Thoracic aorta (tissue), 2 donors: ENCODE measurements at places on chromosomes 3 and 15.
A peak's percentile ranks its signal among the peaks of the same experiment; 100 is the strongest.

DNA sequence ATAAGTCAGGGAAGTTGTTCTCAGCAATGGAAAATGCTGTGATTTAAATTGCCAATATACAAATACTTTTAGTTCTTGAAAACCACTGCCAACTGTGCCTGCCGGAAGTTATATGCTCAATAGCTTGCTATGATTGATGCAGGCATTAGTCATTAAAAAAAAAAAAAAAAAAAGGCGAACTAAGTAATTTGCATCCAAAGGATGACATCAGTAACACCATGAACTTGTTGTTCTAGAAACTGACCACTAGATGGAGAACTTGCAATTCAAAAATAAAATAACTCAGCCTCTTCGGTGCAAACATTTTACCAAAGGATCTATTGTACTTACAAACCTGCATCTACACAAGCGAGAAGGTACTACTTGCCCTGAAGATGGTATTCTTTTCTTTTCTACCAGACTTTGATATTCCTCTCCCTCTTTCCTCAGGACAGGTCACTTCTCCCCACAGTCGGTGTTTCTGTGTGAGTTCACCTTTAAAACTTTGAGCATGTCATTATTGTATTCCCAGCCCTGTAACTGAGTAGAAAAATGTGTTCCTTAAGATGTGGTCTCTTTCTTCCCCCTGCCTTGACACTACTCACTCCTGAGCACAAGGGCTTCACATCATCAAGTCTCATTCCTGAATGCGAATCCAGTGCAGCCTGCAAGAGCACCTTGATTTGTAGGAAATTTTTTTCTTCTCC, 115.0 kb upstream of the VEPH1 start:
- H3K27me3 ChIP-seq, result no peaks in the 10 kb centered on the region
- no peak for DNase-seq
- H3K4me1 ChIP-seq, result no peaks in the 10 kb centered on the region
- H3K27ac ChIP-seq, result no peak overlapping the region

DNA sequence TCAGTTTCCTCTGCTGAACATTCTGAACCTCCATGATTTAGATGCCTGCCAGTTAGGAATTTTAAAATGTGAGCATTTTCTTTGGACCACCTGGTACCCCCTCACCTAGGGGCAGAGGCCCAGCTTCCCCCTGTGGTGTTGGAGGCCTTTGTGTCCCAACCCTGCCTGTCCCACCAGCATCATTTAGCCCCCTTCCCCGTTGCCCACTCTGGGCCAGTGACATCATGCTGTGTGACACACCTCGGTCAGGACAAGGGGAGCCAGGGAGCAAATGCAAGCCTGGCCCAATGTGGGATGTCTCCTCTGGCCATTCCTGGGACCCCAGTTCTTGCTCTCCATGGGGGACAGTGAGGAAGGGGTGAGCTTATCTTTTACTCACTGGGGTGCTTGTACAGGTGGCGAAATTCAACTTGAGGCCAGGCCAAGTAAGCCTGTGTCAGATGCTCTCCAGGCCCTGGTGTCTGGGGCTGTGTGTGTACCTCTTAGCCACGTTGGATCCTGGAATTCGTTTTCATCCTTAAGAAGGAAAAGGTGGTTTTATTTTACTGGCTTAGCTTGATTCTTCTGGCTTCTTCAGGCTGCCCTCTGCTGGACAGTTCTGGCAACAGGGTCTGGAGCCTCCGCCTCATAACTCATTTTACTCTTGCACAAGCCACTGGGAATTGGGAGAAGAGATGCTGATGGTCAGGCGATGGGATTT, 49.7 kb upstream of the MYZAP start:
- peaks cover 17% of the 10 kb centered on the region for H3K4me1 ChIP-seq
- peak; percentile 32 for DNase-seq
- H3K36me3 ChIP-seq, result peaks cover 12% of the 10 kb centered on the region
- no peak overlapping the region for H3K4me3 ChIP-seq
- no peak overlapping the region for H3K27ac ChIP-seq

DNA sequence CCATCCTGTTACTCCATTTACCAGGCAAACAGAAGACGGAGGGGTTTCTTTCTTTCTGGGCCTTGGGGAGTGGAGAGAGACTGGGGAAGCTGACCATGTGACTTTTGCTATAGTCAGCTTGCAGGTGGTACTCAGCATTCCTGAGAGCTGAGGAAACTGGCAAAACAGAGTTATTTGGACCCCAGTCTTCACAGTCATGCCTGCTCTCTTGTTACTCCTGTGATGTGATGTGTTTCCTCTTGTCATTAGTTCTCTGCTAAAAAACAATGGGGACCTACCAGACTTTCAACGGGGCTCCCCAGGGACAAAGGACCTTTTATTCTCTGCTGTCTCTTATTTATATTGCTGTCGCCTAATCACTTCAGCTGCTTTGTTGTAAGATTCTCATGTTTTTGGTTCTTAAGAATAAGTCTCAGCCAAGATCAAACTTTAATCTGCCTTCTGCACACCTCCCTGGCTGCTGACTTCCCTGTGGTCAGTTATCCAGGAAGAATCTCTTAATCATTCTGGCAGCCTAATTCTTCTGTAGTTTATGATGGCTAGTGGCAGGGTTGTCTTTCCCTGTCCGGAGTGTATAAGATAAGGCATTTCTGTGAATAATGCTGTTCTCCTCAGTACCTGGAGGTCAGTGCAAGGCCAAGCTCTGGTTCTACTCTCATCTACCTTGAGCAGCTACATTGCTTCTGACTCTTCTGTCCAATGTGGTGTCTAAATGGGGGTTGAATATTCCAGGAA, 8.8 kb downstream of the STARD9 start:
- H3K27me3 ChIP-seq, result no peaks in the 10 kb centered on the region
- H3K4me1 ChIP-seq, result peaks cover 27% of the 10 kb centered on the region
- peak overlapping the region; percentile 82 for H3K27ac ChIP-seq
- DNase-seq, result no peak
- no peaks in the 10 kb centered on the region for H3K36me3 ChIP-seq
- H3K4me3 ChIP-seq, result peak overlapping the region; percentile 67

DNA sequence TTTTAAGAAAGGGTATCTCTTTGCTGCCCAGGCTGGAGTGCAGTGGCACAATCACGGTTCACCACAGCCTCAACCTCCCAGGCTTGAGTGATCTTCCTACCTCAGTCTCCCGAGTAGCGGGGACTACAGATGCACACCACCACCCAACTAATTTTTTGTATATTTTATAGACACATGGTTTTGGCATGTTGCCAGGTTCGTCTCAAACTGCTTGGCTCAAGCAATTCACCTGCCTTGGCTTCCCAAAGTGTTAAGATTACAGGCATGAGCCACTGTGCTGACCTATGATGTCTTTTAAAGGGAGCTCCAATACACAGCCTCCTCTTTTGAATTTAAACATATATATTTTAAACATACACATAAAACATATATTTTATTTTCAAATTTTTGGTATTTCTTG, 60.9 kb downstream of the SLC9C1 start:
- no peaks in the 10 kb centered on the region for H3K36me3 ChIP-seq
- H3K4me1 ChIP-seq, result no peaks in the 10 kb centered on the region
- no peaks in the 10 kb centered on the region for H3K27me3 ChIP-seq

GRCh38 chr3:2623436-2623835, 486.7 kb downstream of the IL5RA start:
- no peak for DNase-seq
- H3K4me1 ChIP-seq, result no peaks in the 10 kb centered on the region
- H3K27me3 ChIP-seq, result no peaks in the 10 kb centered on the region
- H3K4me3 ChIP-seq, result no peak overlapping the region

DNA sequence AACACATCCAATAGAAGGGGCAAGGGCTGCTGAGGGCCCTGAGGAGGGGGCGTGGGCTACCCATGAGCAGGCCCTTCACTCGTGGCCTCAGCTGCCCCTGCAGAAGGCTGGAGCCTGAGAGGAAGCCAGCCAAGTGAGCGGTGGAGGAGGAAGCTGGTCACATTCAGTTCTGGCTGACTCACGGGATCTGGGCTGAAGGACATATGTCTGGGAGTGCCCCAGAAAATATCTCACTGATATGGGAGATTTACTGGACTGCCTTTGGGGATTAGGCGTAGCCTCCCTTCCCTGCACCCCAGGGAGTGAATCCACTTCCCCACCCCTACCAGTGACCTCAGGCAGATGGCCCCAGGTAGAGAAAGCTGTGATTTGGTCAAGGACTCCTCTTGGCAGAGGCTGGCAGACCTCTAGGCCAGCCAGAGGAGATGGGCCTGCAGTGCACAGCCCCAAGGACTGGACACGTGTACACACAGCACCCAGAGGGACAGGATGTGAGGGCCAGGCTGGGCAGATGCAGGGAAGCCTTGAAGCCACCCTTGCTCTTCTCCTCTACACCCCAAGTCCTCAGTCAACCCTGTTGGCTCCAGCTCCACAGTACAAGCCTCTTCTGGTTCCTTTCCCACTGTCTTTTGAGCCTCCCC, 14.2 kb upstream of the ANKDD1A start:
- H3K27me3 ChIP-seq, result no peaks in the 10 kb centered on the region
- H3K4me1 ChIP-seq, result peaks cover 25% of the 10 kb centered on the region
- H3K4me3 ChIP-seq, result no peak overlapping the region

DNA sequence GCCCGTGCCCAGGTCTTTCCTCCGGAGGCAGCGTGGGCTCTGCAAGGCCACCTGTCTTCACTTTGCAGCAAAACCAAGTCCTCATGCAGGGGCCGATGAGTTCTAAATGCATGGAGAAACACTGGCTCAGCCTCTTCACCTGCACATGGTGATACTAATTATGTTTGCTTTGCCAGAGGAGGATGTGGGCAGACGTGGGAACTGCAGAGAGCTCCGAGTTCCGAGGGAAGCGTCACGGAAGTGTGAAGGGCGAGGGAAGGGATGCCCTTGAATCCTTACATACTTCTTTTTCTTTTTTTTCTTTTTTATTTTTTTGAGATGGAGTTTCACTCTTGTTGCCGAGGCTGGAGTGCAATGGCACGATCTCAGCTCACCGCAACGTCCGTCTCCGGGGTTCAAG, 74.8 kb downstream of the GABRG3 start:
- no peak overlapping the region for H3K27ac ChIP-seq
- no peak overlapping the region for H3K4me3 ChIP-seq
- no peaks in the 10 kb centered on the region for H3K4me1 ChIP-seq

GRCh38 chr3:55459838-55460237, 27.3 kb downstream of the WNT5A start:
- no peak overlapping the region for H3K4me3 ChIP-seq
- H3K4me1 ChIP-seq, result no peaks in the 10 kb centered on the region
- H3K27ac ChIP-seq, result no peak overlapping the region
- DNase-seq, result no peak
- H3K27me3 ChIP-seq, result no peaks in the 10 kb centered on the region

DNA sequence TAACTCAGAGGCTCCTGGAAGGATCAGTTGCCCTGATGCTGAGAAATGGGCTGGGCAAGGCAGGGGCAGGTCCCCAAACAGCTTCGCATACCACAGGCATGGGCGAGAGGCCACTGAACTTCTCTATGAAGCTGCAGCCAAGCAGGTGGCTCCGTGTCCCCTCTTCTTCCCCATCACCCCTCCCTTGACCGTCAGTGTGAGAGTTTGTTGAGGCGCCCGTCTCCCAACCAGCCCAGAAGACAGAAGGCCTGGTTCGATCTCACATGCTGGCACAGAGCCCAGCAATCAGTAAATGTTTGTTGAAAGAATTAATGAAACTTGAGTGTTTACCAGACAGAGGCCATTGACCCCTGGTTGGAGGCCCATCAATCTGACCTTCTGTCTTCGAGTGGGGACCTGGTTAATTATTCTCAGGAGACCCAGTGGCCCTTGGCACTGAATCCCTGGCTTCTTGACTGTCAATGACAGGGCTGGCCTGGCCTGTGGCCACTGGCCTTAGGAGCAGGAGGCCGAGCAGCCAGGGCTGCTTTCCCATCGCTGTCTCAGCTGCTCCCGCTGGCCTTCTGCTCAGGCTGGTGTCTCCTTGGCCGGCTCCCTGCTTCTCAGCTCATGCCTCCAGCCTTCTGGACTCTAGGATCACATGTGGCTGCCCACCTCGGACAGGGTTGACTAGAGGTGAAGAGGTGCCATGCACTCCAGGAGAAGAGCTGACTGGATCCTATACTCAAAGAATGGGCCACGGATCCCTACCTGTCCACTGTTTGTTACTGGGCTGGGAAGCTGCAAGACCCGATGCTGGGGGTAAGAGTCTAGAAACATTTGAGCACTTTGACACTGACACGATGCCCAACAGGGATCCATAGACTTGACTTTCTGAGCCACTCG, 113.4 kb downstream of the ASB7 start:
- H3K4me3 ChIP-seq, result no peak overlapping the region
- no peaks in the 10 kb centered on the region for H3K36me3 ChIP-seq
- H3K27ac ChIP-seq, result no peak overlapping the region
- H3K4me1 ChIP-seq, result peaks cover 18% of the 10 kb centered on the region
- H3K27me3 ChIP-seq, result no peaks in the 10 kb centered on the region

- H3K4me1 ChIP-seq, result no peaks in the 10 kb centered on the region
- no peaks in the 10 kb centered on the region for H3K36me3 ChIP-seq
- no peaks in the 10 kb centered on the region for H3K27me3 ChIP-seq
- no peak within 1 kb of the TSS for H3K4me3 ChIP-seq
- no peak for DNase-seq
- no peak within 1 kb of the TSS for H3K27ac ChIP-seq
Measured at GRCh38 chr3:150972366-150973071, at the start of gene CLRN1. CLRN1 (minus strand) TSS chr3:150972727; CDS start chr3:150972708, 19 bp downstream.

GRCh38 chr3:61233746-61234145, 17.5 kb downstream of the FHIT start:
- H3K27ac ChIP-seq, result no peak overlapping the region
- no peaks in the 10 kb centered on the region for H3K4me1 ChIP-seq
- no peaks in the 10 kb centered on the region for H3K27me3 ChIP-seq
- H3K4me3 ChIP-seq, result no peak overlapping the region
- no peak for DNase-seq
- H3K36me3 ChIP-seq, result no peaks in the 10 kb centered on the region

DNA sequence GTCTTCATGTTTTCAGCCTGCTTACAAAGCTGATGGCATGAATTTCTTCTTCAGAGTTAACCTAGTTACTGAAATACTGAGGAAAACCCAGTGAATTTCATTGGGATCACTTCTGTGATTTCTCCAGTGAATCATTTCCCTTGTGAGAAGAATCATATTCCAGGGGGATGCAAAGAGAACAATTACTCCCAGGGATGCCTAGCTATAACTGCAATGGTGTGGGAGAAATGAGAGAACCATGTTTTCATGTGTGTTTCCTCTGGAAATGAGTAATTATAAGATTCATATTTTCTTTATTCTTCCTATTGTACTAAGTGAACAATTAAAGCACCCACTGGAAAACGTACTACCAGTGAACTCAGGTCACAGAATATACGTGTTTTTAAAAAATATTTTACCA, 485.4 kb downstream of the GRM7 start:
- no peak overlapping the region for H3K4me3 ChIP-seq
- no peak for DNase-seq
- no peaks in the 10 kb centered on the region for H3K4me1 ChIP-seq
- H3K36me3 ChIP-seq, result no peaks in the 10 kb centered on the region

- no peaks in the 10 kb centered on the region for H3K36me3 ChIP-seq
- H3K4me1 ChIP-seq, result no peaks in the 10 kb centered on the region
- no peak for DNase-seq
- no peaks in the 10 kb centered on the region for H3K27me3 ChIP-seq
- H3K27ac ChIP-seq, result no peak overlapping the region
Measured at GRCh38 chr3:126065876-126066275, 18.0 kb downstream of the SLC41A3 start.

- no peak overlapping the region for H3K4me3 ChIP-seq
- H3K36me3 ChIP-seq, result no peaks in the 10 kb centered on the region
- H3K27me3 ChIP-seq, result no peaks in the 10 kb centered on the region
- no peak for DNase-seq
- H3K27ac ChIP-seq, result no peak overlapping the region
Measured at GRCh38 chr3:184351511-184352148, 9.8 kb downstream of the CLCN2 start.

- H3K27ac ChIP-seq, result no peak overlapping the region
- no peak for DNase-seq
- H3K4me1 ChIP-seq, result no peaks in the 10 kb centered on the region
- no peaks in the 10 kb centered on the region for H3K27me3 ChIP-seq
Measured at GRCh38 chr15:35741881-35742280, 195.9 kb upstream of the DPH6 start.

GRCh38 chr15:38864827-38865581, 300.4 kb upstream of the RASGRP1 start:
- no peaks in the 10 kb centered on the region for H3K36me3 ChIP-seq
- no peak overlapping the region for H3K4me3 ChIP-seq
- no peak for DNase-seq
- H3K27ac ChIP-seq, result no peak overlapping the region
- H3K4me1 ChIP-seq, result no peaks in the 10 kb centered on the region
